GM12865 (cell line): ENCODE measurements at places on chromosomes 6 and 20.
A peak's percentile ranks its signal among the peaks of the same experiment; 100 is the strongest.

DNA sequence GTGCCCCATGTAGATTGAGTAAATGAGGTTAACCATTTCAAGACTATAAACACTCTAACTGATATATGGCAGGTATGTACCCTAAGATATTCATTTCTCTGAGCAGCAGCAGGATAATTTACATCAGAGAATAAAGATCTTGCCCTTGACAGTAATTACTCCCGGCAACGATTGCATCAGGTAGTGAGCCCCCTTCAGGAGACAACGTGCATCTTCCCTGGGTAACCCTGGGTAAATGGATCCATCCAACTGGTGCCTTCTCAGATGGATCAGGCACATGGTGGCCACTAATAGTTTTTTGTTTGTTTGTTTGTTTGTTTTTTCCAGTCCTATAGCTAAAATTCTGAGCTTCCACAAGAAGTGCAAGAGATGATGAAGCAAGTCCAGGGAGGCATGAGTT, 469.4 kb upstream of the SLC35B3 start:
- peak; percentile 23 for DNase-seq

DNA sequence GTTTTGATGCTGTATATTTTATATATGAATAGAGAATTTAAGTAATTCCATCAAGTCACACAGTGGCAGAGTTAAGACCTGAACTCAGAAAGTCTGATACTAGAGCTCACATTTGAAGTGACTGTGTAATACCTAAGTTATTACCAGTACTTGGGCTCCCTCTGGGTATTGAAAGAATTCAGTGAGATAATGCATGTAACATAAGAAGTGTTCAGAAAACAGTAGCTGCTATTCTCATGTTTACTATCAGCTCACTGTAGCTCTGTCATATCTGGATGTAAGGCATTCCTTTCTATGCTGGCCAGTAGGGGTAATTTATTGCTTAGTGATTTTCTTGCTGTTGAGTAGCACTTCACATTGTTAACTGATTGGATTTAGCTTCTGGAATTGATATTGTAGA, 44.6 kb downstream of the NKX2-4 start:
- no peak for DNase-seq

- DNase-seq, result no peak
These were observed 46.5 kb downstream of the KIF16B start for GRCh38 chr20:16526433-16527380.

GRCh38 chr6:157557559-157557958, 176.6 kb downstream of the ZDHHC14 start:
- peak; percentile 91 for DNase-seq

DNA sequence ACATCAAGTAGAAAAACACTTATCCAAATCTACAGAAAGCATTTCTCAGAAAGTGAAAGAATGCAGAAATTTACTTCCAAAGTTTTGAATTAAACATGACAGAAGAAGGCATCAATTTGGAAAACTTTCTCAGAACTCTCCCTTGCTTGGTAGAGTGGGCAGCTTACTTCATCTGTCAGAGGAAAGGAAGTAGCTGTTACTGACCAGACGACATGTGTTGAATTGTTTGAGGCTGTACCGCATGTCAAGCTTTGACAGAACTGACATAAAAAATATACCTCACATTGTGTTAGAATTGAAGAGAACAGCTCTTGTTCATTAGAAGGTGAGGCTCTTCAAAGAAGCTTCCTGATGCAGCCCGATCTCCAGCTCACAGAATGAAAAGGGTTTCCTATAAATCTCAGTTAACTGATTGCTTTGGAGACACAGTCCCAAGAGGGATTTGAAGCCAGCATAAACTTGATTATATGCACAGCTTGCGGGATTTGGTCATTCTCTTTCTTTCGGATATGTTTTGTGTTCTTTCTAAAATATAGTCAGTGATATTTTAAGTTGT, 190.7 kb downstream of the PLCB1 start:
- DNase-seq, result no peak

- DNase-seq, result no peak
These were observed 5.7 kb upstream of the TENT5A start for GRCh38 chr6:81758221-81758620.

DNA sequence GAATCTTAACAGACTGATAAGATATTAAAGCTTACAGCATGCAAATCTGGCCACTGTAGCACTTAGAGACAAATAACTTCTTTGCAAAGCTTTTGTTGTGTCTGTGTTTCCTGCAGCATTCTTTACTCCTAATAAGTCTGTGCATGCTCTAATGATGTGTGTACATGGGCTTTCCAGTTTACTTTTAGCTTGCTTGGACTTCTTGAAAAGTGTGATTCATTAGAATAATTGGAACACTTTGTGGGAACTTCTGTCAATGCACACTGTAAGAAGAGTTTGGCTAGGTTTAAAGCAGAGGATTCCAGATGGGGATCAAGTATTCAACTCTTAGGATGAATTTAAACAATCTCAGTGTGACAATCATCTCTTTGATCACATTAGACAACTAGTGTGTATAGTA, 22.1 kb upstream of the TINAG start:
- DNase-seq, result no peak

GRCh38 chr6:82144852-82145340, 102.6 kb downstream of the IBTK start:
- peak; percentile 5 for DNase-seq

GRCh38 chr6:11492464-11493290, 44.9 kb upstream of the TMEM170B start:
- peak; percentile 39 for DNase-seq

GRCh38 chr6:137348777-137349176, 129.6 kb upstream of the IFNGR1 start:
- DNase-seq, result no peak
